Omental fat pad (tissue), 4 donors: ENCODE measurements at places on chromosomes 2 and 18.
A peak's percentile ranks its signal among the peaks of the same experiment; 100 is the strongest.

DNA sequence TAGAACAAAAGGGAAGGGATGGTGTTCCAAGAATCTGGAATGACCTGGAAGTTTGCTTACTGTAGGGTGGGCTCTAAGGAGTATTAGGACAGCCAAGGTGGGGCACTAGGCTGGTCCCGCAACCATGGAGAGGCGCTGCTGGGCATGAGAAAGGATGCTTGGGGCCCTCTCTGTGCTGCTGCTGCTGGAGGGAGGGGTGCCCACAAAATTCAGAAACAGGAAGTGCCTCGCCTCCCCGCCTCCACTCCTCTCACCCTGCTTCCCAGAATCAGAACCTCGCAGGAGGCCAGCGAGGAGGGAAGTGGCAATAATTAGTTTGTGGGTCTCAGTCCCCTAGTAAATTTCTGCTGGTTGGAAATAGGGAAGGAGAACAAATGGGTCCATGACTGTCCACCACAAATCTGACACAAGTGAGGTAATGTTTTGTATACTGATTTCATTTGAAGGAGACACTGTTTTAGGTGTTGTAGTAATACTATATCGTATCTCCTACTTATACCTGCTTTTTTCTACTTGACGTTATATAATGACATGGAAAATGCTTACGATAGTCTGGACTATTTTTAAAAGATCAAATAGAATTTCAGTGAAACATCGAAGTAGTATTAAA lies 7.9 kb upstream of the PDCL3 start:
- DNase-seq: no peak

GRCh38 chr2:25341011-25341727 lies 556 bp downstream of the DNMT3A start:
- no peak for DNase-seq

GRCh38 chr2:25794544-25795276 lies 83.6 kb downstream of the ASXL2 start:
- no peak for DNase-seq

DNA sequence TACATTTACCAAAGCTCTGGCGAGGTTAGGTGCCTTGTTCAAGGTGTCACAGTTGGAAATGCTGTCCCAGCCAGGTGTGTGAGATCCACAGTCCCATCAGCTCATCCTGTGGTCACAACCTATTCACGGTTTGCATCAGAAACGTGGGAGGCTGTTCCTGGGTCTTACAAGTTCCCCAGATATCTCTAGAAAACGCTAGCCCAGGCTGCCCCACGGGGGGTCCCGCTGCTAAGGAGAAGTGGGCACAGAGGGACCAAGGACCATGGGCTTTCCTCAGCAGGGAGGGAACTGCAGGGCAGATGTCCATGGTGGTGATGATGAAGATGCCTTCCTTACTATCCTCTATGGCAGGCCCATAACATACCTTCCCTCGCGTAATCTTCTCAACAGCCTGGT lies 649 bp downstream of the FECH start:
- DNase-seq: no peak

- DNase-seq: no peak
Observed at GRCh38 chr2:19187323-19188020, 171.0 kb downstream of the OSR1 start.

DNA sequence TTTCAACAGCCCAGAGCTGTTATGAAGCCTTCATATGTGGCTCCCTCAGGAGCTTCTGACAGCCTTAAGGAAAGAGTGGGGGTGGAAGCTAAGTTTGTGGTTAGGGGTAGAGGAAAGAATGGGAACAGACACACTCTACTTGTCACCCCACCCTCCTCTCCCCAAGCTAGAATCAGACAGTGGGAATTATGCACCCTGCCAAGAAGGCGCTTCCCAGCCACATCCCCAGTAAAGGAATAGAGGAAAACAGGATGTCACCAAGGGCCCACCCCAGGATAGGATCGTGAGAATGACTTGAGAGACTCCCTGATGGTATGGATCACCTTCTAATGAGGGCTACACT lies 32.4 kb upstream of the EML4 start:
- no peak for DNase-seq

DNA sequence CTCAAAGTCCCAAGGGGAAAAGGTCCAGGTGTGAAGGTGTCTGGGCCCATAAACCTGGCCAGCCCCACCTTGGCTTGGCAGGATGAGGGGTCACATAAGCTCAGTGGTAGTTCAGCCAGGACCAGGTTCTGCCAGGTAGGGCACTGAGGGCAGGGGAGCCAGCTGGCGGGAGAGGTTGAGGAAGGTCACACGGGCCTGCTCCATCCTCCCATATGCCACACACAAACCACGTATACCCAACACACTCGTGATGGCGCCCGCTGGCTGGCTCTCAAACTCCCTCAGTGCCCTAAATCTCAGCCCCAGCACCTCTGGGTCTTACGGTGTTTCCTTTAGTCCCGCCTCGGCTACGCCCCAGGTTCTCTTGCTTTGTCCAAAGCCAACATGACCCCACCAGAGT lies 160.5 kb downstream of the ZFP36L2 start:
- DNase-seq: no peak

DNA sequence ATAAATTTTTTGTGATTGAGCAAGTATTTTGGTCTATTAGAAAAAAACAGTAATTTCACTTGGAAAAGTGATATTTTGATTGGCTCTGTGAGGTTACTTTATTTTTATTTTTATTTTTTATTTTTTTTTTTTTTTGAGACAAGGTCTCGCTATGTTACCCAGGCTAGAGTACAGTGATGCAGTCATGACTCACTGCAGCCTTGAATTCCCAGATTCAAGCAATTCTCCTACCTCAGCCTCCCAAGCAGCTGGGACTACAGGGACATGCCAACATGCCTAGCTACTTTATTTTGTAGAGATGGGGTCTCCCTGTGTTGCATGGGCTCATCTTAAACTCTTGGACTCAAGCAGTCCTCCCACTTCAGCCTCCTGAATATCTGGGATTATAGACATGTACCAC lies 60.9 kb upstream of the MGAT5 start:
- no peak for DNase-seq

- no peak for DNase-seq
Observed at GRCh38 chr2:207514451-207514850, 15.3 kb upstream of the CREB1 start.

DNA sequence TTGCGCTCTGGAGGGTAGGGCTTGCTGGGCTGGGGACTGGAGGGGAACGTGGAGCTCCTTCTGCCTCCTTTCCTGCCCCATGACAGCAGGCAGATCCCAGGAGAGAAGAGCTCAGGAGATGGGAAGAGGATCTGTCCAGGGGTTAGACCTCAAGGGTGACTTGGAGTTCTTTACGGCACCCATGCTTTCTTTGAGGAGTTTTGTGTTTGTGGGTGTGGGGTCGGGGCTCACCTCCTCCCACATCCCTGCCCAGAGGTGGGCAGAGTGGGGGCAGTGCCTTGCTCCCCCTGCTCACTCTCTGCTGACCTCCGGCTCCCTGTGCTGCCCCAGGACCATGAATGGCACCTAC lies 4.3 kb downstream of the GPR35 start:
- no peak for DNase-seq

GRCh38 chr2:5990086-5990485 lies 297.9 kb downstream of the SOX11 start:
- DNase-seq: no peak

GRCh38 chr18:39406941-39407340 lies 1841.3 kb upstream of the CELF4 start:
- DNase-seq: no peak

DNA sequence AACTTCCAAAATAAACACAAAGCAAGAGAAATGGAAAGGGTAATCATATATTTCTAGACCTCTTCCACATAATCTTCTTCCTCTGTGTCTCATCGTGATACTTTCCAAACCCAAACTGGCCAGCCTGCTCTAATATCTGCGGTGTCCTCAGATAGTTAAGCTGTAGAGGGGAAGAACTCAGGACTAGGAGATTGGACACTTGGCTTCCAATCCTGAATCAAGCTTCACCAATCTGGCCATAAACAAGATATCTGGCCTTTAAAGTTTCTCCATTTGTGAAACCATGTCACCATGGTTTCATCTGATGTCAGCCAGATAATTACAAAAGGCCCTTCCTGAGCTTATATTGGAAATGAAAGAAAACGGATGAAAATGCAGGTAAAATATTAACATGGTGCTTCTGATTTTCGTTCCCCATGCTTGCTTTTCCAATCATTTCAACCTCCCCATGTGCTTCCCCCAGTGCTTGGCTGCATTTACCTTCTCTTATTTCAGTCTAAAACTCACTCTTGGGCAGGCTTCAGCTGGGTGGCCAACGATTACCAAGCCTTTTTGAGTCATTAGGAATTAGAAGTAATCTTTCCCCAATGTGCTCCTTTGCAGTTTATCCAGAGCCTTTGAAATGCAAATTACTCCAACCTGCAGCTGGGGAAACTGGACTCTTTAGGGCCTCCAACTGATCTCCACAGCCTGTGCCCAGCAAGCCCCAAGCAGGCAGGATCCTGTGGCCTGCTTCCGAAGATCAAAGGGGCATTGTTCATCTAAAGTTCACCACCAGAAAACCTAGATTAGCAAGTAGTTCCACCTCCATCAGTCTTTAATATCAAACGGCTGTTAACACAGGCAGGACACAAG lies 44.5 kb upstream of the MYCN start:
- no peak for DNase-seq

DNA sequence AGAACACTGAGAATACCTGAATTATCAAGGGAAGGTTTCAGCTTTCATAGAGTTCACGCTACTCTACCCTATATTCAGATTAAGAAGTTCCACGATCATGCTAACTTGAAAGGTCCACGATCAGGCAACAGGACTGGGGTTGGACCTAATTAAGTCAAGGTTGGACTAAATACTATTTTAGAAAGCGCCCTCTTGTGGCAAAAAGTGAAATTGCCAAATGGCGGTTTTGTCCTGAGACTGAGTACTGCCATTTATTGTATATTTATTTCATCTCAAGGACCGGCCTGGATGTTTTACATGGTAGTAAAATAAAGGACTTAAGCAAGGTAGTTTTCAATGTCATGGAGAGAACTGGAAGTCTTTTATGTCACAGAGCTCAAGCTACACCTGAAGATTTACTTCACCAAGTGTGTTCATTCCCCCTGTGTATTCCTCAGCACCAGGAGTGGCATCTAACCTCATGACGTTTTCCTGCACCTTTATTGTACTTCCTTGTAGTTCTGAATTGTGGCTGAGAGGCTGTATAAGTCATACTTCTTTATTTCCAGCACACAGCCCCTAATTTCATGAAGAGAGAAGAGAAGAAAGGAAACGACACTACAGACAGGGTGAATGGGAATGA lies 56.8 kb downstream of the SRD5A2 start:
- DNase-seq: peak; percentile 35
